Hematopoietic multipotent progenitor cell (in vitro differentiated cells): ENCODE measurements at places on chromosomes 3 and 15.
A peak's percentile ranks its signal among the peaks of the same experiment; 100 is the strongest.

GRCh38 chr15:50134524-50135024, 15.5 kb upstream of the ATP8B4 start:
- DNase-seq = peak; percentile 83

- no peak for DNase-seq
Observed at GRCh38 chr3:168138421-168138820, 42.7 kb upstream of the GOLIM4 start.

DNA sequence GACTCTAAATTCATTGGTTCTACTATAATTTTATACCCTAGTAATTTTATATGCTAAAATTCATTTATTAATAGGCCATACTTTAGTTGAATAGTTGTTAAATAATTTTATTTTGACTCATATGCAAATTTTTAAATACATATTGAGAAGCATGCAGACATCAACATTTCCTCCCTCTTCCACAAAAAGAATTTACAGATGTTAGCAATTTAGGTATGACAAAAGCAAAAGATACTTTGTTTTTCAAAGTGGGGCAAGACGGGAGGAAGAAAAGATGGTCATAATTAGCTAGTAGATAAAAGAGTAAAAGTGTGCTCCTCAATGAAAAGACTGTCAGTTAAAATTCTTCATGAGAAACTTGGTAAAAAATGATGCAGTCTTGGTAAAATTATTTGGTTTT, 148.9 kb upstream of the TSPAN3 start:
- DNase-seq = no peak

GRCh38 chr3:72465853-72466252, 382.4 kb downstream of the SHQ1 start:
- DNase-seq = no peak

GRCh38 chr3:12878141-12878574, 36.8 kb upstream of the RPL32 start:
- no peak for DNase-seq

GRCh38 chr3:184059424-184059823, 6.6 kb downstream of the HTR3C start:
- no peak for DNase-seq

GRCh38 chr3:15291589-15292541, 40.5 kb downstream of the SH3BP5 start:
- peak; percentile 37 for DNase-seq

DNA sequence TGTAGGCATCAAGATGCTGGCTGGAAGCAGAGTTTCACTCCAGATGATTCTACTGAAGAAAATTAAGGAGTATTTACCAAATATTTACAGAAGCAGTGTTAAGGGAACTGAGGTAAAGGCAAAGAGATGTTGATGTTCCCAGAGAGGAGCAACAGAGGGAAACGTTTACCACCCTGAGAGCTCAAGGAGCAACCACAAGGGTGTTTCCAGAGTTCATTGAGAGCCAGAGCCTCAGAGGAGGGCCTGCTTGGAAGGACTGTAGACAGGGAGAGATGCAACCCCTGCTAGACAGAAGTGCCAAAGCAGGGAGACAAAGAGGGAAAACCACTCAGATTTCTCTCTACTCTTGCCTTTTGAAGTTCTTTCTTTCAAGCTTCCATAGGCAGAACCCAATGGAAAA, 474.5 kb downstream of the RBMS3 start:
- no peak for DNase-seq

- no peak for DNase-seq
Observed at GRCh38 chr3:51955175-51955892, at the start of gene GPR62. Gene GPR62, plus strand, starts transcription at chr3:51955381. Its CDS starts 272 bp downstream, at chr3:51955653.

GRCh38 chr15:64282701-64283100, 73.3 kb downstream of the CSNK1G1 start:
- no peak for DNase-seq

GRCh38 chr3:134754768-134755559, 40.1 kb upstream of the EPHB1 start:
- no peak for DNase-seq

DNA sequence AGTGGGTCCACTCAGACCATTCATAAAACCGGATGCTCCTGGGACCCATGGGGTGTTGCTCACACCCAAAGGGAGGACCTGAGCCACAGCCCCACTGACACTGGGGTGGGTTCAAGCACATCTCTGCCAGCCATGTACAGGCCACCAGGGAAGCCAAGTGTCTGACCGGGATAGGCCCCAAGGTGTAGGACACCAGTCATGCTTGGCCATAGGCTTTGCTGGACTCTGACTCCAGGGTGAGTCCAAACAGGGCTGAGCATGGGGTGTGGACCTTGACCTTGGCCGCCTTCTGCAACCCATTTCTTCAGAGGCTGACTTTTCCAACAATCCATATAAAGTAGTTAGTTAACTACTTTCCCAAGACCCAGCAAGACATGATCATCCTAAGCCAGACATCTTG, 31.4 kb upstream of the DUSP7 start:
- no peak for DNase-seq

DNA sequence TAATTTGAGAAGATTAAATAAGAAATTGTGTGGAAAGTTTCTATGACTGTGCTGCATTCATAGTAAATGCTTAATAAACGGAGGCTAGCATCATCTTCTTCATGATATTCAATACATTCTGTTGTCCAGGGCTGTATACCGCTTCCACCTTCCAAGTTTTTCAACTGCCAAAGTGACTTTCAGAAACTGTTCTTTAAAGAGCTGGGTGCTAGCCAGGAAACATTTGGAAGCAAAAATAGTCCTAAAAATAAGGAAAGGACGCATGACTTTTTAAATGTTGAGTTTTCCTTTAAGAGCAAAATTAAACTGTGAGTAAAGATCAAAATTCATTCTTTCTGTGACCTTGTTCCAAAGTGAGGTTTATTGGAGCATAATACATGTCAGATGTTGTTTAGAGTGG, 9.4 kb upstream of the ERC2 start:
- no peak for DNase-seq

- no peak for DNase-seq
Observed at GRCh38 chr15:76313731-76314130, 2.5 kb upstream of the ETFA start.

GRCh38 chr3:26652164-26652563, 29.6 kb downstream of the LRRC3B start:
- no peak for DNase-seq

GRCh38 chr3:13217736-13218540, 144.7 kb upstream of the IQSEC1 start:
- DNase-seq = no peak

DNA sequence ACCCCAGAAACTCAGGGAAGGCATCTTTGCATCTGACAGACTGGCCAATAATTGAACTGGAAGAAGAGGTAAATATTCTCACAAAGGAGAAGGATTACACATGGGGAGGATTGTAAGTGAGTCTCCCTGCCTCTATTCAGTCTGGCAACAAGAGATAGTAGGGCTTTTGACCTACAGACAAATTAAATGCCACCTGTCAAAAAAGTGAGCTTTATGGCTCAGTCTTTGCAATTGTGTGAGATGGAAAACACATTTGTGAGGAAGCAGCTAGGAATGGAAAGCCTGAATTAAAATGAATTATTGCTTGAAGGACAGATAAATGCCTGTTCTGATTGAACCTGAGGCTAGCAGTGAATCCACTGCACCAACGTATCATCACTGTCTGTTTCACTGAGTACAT, 173.3 kb upstream of the GOLIM4 start:
- no peak for DNase-seq

DNA sequence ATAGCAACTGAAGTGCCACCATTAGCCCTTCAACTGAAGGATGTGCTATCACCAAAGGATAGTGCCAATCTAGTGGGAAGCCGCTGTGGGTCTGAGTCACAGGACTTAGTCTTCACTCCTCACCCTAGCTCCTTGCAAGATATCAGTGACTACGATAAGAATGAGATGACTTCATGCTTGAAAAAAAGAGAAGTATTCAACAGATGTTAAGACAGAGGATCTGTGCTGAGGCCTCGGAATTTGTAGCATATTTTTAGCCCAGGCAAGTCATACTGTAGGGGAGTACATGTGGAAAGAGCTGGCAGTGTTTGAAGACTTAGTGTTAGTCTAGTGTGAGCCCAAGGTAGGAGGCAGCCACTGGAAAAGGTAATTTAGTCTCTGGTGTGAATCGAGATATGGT, 270.7 kb upstream of the LRTM1 start:
- DNase-seq = no peak

- DNase-seq = no peak
Observed at GRCh38 chr3:34837848-34838741, 801.2 kb upstream of the ARPP21 start.

- DNase-seq = no peak
Observed at GRCh38 chr3:30776186-30776815, 118.2 kb downstream of the GADL1 start.

GRCh38 chr15:40314723-40315276, 7.1 kb upstream of the PLCB2 start:
- no peak for DNase-seq

DNA sequence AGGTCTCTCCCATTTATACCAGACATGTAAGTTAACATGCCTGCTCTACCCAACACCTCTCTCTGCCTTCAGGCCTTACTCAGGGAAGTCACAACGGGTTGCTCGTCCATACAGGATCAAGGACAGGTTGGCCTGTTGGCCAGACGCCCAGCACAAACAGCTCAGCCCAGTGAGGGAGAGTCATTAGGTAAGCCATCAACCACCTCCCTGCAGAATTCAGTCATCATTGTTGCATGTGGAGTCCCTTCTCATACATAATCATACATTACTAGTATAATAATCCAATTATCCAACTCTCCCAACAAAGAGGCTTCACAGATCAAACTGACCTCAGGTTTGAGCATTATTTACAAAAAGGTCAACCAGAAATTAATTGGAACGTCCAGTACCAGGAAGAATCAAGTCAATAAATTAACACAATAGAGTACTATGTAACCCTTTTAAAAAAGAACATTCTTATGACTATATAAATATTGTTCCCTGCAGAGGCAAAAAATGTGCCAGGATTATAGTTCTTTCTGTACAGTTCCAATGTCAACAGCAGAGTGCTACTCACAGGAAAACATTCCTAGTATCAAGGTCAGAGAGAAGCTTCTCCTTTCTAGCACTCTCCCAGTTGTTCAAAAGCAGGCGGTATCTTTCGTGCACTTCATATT, 33.2 kb downstream of the HOMER2 start:
- no peak for DNase-seq

DNA sequence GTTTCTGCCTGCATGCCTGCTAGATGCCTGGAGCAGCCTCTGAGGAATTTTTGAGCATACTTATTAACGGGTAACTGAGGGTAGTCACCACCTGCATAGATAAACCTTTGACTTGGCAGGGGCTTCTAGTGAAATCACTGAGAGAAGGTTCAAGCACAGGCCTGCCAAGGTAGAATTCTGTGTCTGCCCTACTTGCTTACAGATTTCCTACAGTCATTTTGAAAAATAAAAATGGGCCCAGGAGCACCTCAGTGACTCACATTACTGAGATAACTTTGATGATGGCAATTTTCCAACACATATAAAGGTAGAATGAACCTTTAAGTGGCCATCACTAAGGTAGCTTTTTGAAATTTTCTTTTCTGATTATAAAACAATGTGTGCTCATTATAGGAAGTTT, 10.8 kb downstream of the CRTAP start:
- DNase-seq = no peak

DNA sequence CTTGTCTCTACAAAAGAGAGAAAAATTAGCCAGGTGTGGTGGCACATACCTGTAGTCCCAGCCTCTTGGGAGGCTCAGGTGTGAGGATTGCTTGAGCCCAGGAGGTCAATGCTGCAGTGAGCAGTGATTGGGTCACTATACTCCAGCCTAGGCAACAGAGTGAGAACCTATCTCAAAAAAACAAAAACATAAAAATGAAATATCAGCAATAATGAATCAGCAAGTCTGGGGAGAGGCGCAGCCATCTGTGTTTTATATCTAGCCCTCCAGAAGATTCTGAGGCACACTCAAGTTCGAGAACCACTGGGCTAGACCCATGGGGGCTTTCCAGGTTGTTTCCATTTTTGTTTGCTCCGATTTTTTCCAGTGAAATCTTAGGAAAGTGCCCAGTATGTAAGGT, 88.1 kb upstream of the BCL6 start:
- DNase-seq = no peak

GRCh38 chr3:194109192-194109863, 26.6 kb upstream of the HES1 start:
- DNase-seq = no peak

- no peak for DNase-seq
Observed at GRCh38 chr3:65265511-65265910, 577.7 kb upstream of the ADAMTS9 start.
